Neural crest cell (in vitro differentiated cells): ENCODE measurements at places on chromosomes 3 and 15.
A peak's percentile ranks its signal among the peaks of the same experiment; 100 is the strongest.

DNA sequence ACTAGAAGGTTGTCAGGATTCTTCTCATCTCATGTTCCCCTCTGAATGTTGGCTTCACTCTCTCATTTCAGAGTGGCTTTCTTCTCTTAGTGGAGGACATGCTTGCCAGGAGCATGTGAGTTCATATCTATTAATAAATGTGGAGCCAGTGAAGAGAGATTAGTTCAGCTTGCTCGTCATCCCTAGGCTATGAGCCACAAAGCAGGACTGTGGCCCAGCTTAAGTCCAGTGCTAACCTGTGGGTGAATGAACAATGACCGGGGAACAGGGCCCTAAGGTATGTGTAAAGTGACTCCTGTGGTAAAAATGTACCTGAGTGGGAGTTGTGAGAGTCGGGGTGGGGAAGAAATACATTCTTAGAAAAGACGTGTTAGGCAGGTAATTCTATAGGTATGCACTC lies 96.9 kb upstream of the TBL1XR1 start:
- DNase-seq, result no peak

DNA sequence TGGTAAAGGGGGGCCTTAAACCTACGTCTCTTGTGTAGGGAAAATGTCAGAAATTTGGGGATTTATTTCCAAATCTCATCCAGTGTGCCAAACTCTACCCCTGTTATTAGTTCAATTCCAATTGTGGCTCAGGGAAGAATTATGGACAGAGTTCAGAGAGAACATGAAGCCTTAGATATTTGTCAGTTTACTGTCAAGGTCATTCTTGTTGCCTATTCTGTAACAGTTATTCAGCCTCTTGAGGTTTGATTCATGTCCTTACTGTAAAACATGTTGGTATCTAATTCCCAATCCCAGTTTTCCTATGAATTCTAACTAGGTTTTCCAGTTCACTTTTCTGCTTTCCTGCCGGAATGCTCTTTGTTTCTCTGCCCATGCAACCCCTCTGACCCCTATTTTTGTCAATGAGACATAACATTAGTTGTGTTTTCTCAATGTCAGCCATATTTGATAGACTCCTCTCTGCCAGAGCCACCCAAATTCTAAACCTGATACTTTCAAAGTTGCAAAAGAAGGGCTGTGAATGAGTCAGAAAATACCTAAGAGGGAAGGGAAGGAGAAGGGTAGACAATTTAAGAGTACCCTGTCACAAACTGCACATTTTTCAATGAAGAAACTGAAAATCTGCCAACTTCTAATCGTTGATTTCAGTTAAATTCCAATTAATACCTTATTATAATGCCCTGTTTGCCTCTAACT lies 52.4 kb downstream of the ATOSA start:
- DNase-seq, result no peak

- DNase-seq, result no peak
Observed at GRCh38 chr15:93493172-93493571, 404.2 kb upstream of the RGMA start.

DNA sequence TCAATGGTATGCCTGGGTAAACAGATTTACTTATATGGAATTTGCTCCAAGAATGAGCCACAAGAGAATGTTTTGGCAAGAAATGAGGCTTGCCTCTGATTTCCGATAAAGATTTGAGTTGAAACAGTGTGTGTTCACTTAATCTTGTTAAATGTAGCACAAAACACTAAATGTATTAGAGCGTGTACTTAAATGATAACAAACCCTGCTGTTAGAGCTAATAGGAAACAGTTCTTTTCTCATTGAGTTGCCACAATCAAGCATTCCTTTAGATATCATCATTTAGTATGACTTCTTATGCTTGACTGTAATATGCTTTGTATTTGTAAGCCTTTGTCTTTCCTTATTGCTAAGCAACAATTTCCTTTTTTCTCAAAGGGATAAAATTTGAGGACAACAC lies 353.6 kb upstream of the ZNF717 start:
- DNase-seq, result no peak

DNA sequence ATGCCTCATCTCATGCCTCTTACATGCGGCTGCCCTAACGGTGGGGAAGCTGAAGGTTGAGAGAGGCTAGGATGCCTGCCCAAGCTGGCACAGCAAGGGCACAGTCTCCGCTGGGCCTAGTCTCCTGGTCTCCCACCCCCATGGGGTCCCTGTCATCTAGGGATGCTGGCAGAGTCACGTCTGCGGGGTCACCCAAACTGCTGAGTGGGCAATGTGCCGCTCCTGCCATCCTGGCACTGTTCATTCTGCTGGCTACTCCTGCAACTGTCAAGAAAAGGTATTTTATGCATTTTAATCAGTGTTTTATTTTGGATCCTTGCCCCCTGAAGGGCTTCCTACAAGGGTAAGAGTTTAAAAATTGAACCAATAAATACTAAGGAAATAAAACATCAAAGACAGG lies 12.8 kb downstream of the LINGO1 start:
- no peak for DNase-seq

- DNase-seq, result no peak
Observed at GRCh38 chr3:8453153-8453552, 48.5 kb upstream of the LMCD1 start.

GRCh38 chr3:65438612-65439011 lies 600.1 kb downstream of the MAGI1 start:
- DNase-seq, result no peak

- no peak for DNase-seq
Observed at GRCh38 chr3:107432646-107433045, 55.4 kb downstream of the CCDC54 start.

DNA sequence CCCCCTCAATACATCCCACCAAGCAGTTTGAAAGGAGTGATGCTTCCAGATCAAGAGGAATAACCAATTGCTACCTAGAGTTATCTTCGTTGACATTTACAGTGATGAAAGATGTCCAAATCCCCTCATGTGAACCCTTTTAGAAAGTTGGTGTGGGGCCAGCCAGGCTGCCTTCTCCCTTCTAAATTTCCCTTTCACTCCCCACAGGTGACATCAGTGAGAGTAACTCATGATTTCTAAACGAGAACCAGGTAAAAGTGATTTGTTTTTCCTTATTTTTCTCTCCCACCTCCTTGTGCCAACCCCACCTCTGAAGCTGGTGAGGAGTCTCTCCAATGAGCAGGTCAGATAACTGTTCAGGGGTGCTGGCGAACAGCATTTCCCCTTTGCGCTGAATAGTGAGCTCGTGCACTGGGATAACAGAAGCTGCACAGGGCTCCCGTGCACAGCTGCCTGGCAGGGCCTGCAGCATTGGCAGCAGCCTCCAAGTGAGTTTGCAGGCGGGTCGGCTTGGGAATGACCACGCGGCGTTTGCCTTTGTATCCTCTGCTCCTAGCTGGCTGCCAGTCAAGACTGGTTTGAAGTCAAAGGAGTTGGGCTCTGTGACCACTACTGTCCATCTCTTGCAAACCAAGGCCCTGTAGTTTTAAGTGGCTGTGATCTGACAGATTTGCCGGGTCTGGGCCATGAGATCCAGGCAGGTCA lies 70.2 kb upstream of the CORO2B start:
- no peak for DNase-seq

DNA sequence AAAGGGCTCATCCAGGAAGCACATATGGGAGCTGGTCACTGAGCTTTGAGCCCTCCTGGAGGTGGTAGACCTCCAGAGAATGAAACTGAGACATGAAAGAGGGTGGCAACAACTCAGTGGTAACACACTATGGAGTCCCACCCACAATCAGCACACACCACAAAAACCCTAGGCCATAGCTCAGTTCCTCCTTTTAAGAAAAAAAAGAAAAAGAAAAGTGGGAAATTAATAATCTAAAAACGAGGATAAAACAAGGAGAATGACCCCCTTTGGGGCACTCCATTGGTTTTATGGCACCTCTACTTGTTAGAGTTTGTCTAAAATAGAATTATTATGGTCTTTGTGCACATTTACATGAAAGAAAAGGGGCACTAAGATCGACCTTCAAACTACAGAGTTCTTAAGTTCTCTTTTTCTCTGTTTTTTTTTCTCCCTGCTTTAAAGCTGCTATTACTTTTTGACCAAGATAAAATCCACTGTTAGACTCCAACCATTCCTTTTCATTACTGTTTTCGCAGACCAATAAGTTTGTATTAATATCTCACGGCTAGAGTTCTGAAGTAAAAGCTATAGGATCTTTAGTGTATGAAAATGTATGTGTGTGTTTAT lies 40.2 kb upstream of the ZBTB20 start:
- DNase-seq, result no peak

- peak; percentile 50 for DNase-seq
Observed at GRCh38 chr3:194686816-194687637, 1.3 kb downstream of the FAM43A start.

- no peak for DNase-seq
Observed at GRCh38 chr3:162224746-162225145, 728.1 kb downstream of the OTOL1 start.

DNA sequence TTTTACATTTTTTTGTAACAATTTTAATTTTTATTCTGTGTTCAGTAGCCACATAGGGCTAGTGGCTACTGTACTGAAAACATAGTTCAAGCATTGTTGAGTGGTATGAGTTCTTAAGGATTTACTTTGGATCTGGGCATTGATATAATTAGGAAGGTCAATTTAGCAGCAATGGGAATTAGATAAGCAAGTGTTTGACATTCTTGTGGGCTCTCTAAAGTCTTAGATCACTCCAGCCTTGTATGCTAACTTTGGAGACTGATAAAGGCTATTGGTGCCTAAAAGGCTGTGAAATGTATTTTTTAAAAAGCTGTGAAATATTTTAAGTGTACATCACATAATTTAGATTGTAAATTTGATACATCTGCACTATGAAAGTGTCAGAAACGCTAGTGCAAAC lies 2.5 kb upstream of the DNAJC13 start:
- no peak for DNase-seq

- DNase-seq, result no peak
Observed at GRCh38 chr3:13665582-13666226, 116.8 kb downstream of the FBLN2 start.

DNA sequence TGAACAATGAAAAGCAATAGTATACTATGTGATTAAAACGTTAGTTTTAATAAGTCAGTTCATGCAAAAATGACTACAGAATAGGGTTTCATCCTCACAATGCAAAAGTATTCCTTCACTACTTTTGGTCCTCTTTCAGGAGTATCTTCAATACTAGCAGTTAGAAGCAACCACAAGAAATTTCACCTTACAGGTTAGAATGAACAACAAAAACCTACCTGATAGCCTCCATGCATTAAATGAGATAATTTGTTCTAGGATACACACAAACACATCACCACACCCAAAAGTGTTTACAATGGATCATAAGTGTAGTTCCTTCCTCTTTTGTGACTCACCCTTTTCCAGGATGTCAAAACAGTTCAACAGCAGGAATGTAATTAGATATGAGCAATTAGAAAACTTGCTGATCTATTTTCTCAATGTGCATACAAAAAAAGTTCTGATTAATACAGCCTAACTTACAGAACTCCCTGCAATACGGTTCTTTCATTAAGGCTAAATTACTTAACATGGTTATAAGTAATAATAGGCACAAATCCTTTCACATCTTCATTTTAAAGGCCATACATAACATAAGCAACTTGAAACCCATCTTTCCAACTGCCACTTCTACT lies 21.6 kb downstream of the UACA start:
- DNase-seq, result no peak

- no peak for DNase-seq
Observed at GRCh38 chr15:75022783-75023180, 608 bp upstream of the PPCDC start.

DNA sequence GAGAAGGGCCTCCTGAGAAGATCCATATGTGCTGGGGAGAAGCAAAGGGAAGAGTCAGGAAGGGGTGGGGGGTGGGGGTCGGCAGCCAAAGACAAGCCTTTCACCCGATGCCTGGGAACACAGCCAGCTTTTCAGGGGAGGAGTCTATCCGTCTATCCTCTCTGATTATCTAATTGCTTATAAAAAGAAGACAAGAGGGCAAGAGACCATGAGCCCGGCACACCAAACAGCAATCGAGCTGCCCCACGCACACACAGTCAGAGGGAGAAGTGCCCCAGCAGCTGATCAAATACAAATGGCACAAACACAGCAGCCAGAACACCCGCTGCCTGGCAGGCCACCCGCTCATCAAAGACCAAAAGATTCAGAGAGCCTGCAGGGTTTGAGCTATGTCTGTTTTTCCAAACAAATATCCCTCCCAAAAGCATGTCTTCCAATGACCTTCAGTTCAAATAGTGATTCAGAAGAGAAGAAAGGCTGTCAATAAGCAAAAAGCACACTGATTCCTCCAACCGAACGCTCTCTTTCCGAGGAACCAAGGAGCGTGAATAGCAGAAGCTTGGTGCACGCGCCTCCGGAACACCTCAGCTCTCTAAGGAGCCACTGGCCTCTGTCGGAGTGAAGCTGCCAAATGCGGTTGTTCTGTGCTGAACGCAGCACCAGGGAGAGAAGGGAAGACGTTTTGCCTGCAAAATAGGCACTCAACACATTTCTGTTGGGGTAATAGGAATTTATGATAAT lies 419.2 kb downstream of the OCA2 start:
- DNase-seq, result peak; percentile 10

DNA sequence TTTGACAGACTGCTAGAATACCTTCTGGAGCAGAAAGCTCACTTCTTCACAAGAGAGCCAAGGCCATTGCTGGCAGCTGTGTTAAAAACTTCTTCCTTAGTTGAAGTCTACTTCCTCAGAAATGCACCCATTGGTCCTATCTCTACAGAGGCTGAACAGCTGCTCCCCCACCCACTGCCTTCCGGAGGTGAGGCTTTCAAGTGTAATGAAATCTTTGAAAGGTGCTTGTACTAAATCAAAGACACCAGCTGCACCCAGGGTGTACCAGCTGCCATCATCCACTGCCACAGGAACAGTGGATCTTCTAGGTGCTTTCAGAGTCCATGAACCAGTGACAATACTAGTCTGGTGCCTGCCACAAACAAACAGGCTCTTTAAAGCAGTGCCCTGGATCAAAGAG lies 26.4 kb upstream of the HERC1 start:
- DNase-seq, result no peak

- DNase-seq, result no peak
Observed at GRCh38 chr3:113885050-113885449, 46.5 kb downstream of the GRAMD1C start.

- DNase-seq, result no peak
Observed at GRCh38 chr3:188979248-188979647, 192.5 kb upstream of the TPRG1 start.
